Glomerular endothelial cell (primary cell): ENCODE measurements at places on chromosomes 6 and 20. TPM values are rescaled to one million over a fixed set of nuclear protein-coding genes. Genes with fewer than 3 reads are reported as not detected.

ADGRG6 gene
- total RNA-seq: 65.2 and 79.5 TPM in 2 replicates

PREP gene
- 23.3 and 27.8 TPM in 2 replicates for total RNA-seq

VSX1 gene
- total RNA-seq: not detected in 2 replicates

ERVFRD-1 gene
- 2.5 TPM in 2 replicates for total RNA-seq

C4B gene
- 1.1 and 1.3 TPM in 2 replicates for total RNA-seq

RING1 gene
- total RNA-seq: 9.6 and 15.2 TPM in 2 replicates

NKAIN4 gene
- 0.58 and 4.8 TPM in 2 replicates for total RNA-seq

CHRNA4 gene
- total RNA-seq: not detected in 2 replicates

TAAR9 gene
- not detected in 2 replicates for total RNA-seq

WFDC12 gene
- total RNA-seq: not detected in 2 replicates

SPACA1 gene
- not detected in 2 replicates for total RNA-seq
